ENCODE measurements at places on chromosomes 6 and 20. TPM values are rescaled to one million over a fixed set of nuclear protein-coding genes. Genes with fewer than 3 reads are reported as not detected.

DNA sequence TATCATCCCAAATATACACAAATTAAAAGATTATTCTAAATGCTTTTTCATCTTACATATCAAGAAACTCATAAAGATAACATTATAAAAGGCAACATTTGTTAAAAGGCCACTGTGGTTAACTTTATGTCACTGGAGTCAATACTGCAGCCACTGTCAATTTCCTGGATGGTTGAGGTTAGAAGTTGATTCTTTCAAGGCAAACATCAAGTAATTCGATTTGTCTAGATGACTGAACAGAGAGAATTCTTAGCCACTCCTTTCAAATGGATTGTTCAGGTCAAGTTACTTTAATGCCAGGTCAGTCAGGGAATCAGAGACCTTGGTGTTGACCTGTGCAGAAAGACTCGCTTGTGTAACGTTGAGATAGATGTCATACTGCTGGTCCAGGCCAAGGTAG lies 44.4 kb upstream of the SIM1 start:
- no peak for DNase-seq
- peaks cover 20% of the 10 kb centered on the region for H3K36me3 ChIP-seq
- no peak overlapping the region for H3K4me3 ChIP-seq
- no peaks in the 10 kb centered on the region for H3K27me3 ChIP-seq
- no peaks in the 10 kb centered on the region for H3K4me1 ChIP-seq

DNA sequence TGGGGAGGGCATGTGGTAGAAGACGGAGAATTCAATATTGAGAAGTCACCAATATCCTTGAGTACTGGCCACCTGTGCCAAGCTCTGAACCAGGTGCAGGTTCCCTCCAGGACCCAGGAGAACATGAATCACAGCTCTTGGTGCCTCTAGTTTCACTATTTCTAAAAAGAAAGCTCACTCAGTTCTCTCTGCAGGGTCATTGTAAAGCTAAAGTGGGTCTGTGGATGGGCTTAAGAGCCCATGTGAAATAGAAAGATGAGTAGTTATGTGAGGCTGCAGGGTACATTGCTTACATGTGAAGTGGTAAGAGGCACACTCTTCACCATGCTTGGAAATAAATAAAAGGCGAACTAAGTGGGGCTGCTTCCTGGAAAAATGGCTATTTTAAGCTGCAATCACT lies 43.6 kb downstream of the ZNF831 start:
- peaks cover 98% of the 10 kb centered on the region for H3K27me3 ChIP-seq
- DNase-seq, result no peak
- H3K4me1 ChIP-seq, result no peaks in the 10 kb centered on the region
- H3K27ac ChIP-seq, result no peak overlapping the region

- H3K36me3 ChIP-seq, result peaks cover 13% of the 10 kb centered on the region
- no peak overlapping the region for H3K4me3 ChIP-seq
- no peaks in the 10 kb centered on the region for H3K27me3 ChIP-seq
- DNase-seq, result no peak
These were observed 62.8 kb downstream of the SYNJ2 start for GRCh38 chr6:158044525-158044888.

HSPA12B gene
- not detected for total RNA-seq

DNA sequence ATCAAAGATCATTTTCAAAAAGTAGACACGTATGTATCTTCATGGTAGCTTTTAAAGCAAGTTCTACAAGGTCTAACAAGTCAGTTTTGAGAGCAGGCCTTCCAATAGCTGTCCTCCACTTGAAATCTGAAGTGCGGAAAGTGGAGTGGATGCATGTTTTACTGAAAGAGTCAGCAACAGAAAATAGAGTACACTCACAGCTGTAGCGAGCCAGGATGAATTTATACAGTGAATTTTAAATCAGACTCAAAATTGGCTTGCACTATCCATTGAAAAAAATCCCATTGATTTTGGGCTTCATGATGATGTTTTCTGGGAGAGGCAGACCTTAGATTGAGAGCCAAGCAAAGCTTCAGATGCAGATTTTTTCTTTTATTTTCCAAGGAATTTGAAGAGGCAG lies 80.6 kb downstream of the GJA10 start:
- H3K4me3 ChIP-seq, result no peak overlapping the region
- H3K36me3 ChIP-seq, result no peaks in the 10 kb centered on the region
- peaks cover 5% of the 10 kb centered on the region for H3K4me1 ChIP-seq
- no peaks in the 10 kb centered on the region for H3K27me3 ChIP-seq
- H3K27ac ChIP-seq, result no peak overlapping the region

COL11A2 gene
- 2.2 TPM for total RNA-seq

SLC26A8 gene
- total RNA-seq, result not detected

SLC35D3 gene
- not detected for total RNA-seq

BANF2 gene
- not detected for total RNA-seq

- H3K27ac ChIP-seq, result peak overlapping the region; percentile 54
- H3K4me3 ChIP-seq, result no peak overlapping the region
- no peaks in the 10 kb centered on the region for H3K36me3 ChIP-seq
- DNase-seq, result peak; percentile 77
These were observed 6.3 kb upstream of the GTF3C6 start for GRCh38 chr6:110951986-110952794.

DNA sequence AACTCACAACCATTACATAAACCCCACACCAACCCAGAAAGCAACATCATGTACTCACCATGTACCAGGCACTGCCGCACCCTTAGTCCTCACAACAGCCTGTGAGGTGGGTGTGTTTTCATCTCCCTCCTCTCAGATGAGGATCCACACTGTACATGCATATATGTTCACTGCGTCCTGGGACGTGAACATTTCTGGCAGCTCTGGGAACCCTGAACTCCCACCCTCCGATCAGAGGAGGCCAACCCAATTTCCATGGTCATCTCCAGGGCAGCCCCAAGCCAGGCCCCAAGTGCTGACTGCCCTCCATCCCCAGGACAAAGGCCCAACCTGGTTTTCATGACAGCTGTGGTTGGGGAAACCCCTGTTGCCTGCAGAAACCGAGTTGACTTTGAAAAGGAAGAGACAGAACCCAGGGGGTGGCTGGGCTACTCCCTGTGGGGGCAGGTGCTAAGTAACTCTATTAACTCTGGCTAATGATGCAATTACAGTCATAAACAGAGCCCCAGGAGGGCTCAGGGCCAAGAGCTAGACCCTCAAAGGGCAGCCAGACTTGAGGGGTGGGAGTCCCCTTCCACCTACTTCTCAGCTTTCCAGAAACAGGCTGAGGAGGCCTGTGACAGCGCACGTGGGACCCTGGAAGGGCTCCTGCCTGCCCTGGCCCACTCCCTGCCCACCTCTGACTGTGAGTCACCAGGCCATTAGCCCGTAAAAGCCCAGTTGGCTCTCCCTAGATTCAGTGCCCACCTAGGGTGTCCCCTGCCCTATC lies 2.6 kb downstream of the TFEB start:
- no peaks in the 10 kb centered on the region for H3K27me3 ChIP-seq
- H3K27ac ChIP-seq, result no peak overlapping the region
- no peaks in the 10 kb centered on the region for H3K36me3 ChIP-seq
- no peak for DNase-seq

DNA sequence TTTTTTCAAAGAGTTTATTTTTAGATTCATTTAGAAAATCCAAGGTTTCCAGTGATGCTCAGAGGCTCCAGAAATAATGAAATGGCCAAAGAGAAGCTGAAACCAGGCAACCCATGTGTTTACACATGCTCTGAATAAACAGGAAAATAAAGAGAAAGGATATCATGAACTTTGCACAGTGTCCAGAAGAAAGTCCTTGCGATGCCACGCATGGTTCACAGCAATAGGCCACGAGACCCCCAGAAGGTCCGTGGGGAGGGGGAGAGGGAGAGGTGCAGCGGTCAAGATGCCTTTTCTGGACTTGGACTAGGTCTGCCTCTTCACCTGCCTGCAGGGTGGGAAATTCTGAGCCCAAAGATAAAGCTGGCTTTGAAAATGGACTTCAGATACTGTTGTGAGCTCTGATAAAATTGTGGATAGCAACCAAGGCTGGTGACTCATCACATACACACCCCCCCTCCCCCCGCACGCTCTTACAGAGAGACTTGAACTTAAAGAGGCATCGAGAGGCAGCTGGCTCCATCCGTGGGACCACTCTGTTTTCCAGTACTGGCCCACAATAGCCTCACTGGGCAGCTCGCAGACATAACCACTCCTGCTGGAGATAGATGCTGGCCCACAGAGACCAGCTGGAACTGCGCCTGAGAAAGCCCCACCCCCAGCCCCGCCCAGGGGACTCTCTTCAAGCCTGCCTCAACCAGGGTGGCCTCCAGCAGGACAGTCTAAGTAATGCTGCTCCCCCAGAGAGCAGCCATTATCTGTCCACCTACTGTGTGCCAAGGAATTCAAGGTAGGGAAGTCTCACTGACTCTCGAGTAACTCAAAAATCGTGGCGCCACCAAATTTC lies 21.2 kb upstream of the NFATC2 start:
- H3K36me3 ChIP-seq, result no peaks in the 10 kb centered on the region
- peaks cover 24% of the 10 kb centered on the region for H3K4me1 ChIP-seq
- H3K27ac ChIP-seq, result no peak overlapping the region

DNA sequence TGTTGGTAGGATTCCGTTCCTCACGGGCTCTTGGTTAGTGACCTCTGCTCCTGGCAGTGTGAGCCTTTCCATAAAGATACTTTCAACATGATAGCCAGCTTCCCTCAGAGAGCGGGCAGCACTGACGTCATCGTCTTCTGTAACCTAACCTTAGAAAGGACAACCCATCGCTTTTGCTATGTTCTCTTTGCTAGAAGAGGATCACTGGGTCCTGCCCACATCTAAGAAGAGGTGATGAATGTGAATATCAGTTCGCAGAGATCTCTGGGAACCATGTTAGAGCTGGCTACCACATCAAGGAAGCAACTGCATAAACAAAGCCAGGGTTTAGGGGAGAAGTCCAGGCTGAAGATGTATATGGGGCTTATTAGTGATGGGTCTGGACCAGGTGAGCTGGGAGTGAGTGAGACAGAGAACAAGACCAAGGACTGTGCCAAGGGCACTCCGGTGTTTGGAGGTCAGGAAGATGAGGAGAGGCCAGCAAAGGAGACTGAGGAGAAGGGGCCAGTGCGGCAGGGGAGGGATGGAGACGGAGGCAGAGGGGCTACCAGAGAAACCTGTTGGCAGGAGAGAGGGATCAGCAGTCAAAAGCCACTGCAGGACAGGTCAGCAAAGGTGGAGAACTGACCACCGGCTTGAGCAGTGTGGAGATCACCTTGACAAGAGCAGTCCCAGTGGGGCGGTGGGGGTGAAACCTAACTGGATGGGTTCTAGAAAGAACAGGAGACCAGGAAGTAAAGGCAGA lies 39.7 kb downstream of the PIM1 start:
- no peak overlapping the region for H3K4me3 ChIP-seq
- no peaks in the 10 kb centered on the region for H3K27me3 ChIP-seq
- DNase-seq, result no peak

Data from PC-9 (cell line).